Stimulated activated CD4-positive, alpha-beta T cell treated with anti-CD3 and anti-CD28 coated beads, Interleukin-1b, Interleukin-23, amount 100 ng/mL, for 24 hours (primary cell): ENCODE measurements at places on chromosomes 16 and 17.

DNA sequence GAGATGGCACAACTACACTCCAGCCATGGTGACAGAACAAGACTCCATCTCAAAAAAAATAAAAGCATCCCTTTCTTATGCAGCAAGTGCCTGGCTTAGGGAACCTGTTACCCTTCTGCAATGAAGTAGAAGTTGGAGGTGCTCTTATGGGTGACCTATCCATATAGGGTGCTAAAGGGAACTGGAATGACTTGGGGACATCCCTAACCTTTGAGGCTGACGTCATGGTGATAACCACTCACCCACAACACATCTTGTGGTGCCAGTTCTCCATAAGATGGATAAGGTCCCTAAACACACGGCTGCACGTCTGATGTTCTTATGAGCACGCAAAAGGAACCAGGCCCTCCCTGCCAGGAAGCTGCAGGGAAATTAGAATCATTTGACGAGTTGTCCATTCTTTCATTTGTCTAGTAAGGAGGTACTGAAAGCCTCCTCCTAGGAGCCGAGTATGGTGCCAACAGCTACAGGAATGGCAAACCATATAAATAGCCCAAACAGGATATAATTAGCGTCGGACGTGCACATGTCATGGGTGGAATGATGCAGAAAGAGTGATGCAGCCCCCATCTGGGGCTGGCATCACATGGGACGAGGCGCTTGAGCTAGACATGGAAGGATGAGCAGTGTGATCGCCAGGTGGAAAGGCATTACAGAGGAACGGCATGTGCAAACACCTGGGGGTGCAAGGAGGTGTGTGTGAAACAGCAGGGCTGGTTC lies 52.5 kb downstream of the ARHGAP27 start:
- no peak for DNase-seq

DNA sequence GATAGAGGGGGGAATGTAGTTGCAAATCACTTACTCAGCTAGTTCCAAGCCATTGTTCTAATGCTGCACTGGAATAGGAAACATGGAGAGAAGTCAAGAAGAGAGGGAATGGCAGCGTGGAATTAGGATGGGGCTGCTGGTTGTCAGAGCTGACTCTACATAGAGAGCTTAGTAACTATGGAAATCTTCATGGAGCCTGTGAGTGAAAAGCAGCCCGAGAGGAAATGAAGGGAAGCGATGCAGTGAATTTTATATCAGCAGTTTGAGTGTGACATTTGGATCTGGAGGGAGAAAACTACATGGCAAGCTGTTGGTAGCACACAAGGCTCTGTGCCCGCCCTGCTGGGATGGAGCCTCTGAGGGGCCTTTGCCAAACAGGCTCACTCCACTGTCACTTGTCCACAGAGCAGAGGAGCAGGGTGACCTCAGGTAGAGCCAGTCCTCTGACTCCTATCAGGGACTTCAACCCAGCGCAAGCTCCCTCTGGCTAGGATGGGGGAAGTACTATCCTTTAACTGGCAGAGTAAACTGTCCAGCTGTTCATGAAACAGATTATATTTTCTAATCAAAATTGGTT lies 27.9 kb upstream of the PMFBP1 start:
- no peak for DNase-seq

DNA sequence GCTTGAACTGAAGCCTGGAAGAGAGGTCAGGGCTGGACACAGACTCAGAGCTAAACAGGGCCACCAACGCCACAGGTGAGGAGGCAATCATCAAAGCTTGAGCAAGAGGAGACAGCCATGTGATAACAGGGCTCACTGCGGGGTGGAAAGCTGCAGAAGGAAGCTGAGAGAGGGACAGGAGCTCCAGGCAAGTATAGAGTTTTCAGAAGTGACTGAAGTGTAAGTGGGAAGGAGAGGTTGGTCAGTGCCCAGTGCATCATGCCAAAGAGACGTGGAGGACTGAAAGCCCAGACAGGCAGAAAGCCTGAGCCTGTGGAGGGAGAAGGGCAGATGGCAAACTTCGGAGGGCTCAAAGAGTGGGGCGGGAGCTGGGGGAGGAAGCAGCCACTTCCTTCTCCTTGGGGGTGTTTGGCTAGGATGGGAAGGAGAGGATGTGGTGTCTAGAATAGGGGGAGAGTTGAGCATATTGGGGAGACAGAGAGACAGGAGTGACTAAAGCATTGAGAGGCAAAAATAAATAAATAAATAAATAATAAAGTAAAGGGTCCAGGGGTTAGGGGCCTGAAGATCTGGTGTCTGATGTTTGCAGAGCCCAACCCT lies 2.6 kb downstream of the KIFC3 start:
- DNase-seq, result no peak

GRCh38 chr16:89320782-89321501 lies 103.4 kb downstream of the ZNF778 start:
- no peak for DNase-seq

DNA sequence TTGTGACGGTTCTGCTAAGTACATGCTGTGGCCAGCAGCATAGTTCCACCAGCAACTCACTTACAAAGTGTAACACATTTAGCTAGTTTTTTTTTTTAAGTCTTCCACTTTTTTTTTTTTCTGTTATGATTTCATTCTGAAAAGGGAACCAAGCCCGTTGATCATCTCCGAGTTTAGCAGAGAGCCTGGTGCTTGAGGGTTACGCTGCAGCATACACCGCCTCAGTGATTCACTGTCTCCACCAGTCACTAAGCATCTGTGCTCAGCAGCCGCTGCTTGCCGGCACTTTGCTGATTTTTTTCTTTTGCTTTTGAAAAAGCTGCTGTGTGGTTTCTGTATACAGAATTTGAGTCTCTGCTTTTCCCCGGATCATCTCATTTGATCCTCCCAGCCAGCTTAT lies 194.5 kb upstream of the CDH13 start:
- no peak for DNase-seq
